Frontal cortex (tissue), 4 donors: ENCODE measurements at places on chromosomes 6 and 20.

DNA sequence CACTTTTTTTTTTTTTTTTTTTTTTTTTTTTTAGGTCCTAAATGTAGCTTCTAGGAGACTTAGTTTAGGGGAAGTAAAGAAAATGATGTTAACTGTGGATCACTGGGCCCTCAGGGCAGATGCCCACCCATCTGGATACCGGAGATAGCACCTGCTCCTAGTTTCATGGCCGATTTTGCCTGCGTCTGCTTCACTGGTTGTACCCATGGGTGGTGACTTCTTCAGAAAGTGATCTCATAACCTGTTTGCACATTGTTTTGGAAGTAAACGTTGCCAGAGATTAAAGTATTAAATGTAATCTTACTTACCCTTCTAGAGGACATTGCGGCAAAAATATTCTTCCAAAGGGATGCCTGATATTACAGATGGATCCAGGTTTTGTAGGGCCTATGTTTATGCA, 79.8 kb upstream of the SGK1 start:
- DNase-seq = no peak

GRCh38 chr20:45187693-45188092, 13.0 kb downstream of the PI3 start:
- DNase-seq = no peak

DNA sequence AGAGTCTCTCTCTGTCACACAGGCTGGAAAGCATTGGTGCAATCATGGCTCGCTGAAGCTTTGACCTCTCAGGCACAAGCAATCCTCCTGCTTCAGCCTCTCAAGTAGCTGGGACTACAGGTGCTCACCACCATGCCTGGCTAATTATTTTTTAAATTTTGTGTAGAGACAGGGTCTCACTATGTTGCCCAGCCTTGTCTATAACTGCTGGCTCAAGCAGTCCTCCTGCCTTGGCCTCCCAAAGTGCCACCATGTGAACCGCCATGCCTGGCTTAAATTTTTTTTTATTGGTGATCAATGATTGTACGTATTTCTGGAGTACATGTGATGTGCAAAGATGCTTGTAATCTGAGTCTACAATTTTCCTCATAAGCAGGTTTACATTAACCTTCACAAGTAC, 54.8 kb downstream of the THBS2 start:
- no peak for DNase-seq

- no peak for DNase-seq
Measured at GRCh38 chr6:136571496-136571895, 21.3 kb upstream of the MAP7 start.

- DNase-seq = no peak
Measured at GRCh38 chr20:50373674-50374286, 136.4 kb upstream of the PTPN1 start.

GRCh38 chr6:146310628-146311027, 233.0 kb upstream of the RAB32 start:
- DNase-seq = no peak

- DNase-seq = no peak
Measured at GRCh38 chr20:8401556-8401955, 269.5 kb downstream of the PLCB1 start.

- no peak for DNase-seq
Measured at GRCh38 chr20:931401-931800, 15.3 kb upstream of the ANGPT4 start.

DNA sequence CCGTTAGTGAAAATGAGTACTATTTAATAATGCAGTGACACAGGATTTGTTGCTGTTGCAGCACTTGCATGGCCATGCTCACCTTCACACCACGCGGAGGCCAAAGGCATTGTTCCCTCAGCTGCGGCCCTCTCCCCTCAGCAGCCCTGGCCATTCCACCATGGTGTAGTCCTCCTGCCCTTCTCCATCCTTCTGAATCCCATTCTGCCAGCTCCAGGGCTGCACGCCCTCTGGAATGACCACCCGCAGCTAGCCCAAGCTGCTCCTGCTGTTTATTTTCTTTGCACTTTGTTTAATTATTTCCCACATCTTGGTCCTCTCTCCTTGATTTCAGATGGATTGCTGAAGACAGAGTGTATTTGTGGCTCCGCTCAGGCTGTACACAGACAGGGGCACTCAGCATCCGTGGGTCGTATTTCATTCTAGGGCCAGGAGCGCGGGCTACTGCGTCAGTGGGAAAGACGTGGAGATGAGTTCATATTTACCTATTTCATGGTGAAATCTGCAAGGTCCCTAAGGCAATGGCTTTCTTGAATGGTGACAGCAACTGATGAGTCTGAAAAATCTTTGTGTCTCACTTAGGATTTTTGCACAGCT, 81.4 kb upstream of the DUSP22 start:
- DNase-seq = no peak
